ENCODE measurements at places on chromosomes 7 and 10. TPM values are rescaled to one million over a fixed set of nuclear protein-coding genes. Genes with fewer than 3 reads are reported as not detected.

GRCh38 chr7:112985377-112985987, 101.1 kb downstream of the GPR85 start:
- DNase-seq, result peak; percentile 77
- peaks cover 66% of the 10 kb centered on the region for H3K4me1 ChIP-seq
- H3K4me3 ChIP-seq, result peak overlapping the region; percentile 64

The ARHGEF5 gene
- total RNA-seq, result 2.4 TPM

- no peak overlapping the region for H3K27ac ChIP-seq
- H3K4me1 ChIP-seq, result no peaks in the 10 kb centered on the region
- DNase-seq, result peak; percentile 59
Measured at GRCh38 chr10:103745341-103746247, 109.8 kb downstream of the SH3PXD2A start.

GRCh38 chr10:32005050-32005449, 51.2 kb downstream of the KIF5B start:
- no peak overlapping the region for H3K4me3 ChIP-seq
- H3K27ac ChIP-seq, result no peak overlapping the region
- H3K36me3 ChIP-seq, result peaks cover 25% of the 10 kb centered on the region
- DNase-seq, result peak; percentile 60
- peaks cover 10% of the 10 kb centered on the region for H3K4me1 ChIP-seq
- no peaks in the 10 kb centered on the region for H3K27me3 ChIP-seq

The CCDC7 gene
- 19.1 TPM for total RNA-seq

The AQP1 gene
- total RNA-seq, result 0.54 TPM

The TAS2R39 gene
- total RNA-seq, result not detected

- H3K27me3 ChIP-seq, result no peaks in the 10 kb centered on the region
- DNase-seq, result peak; percentile 65
- no peaks in the 10 kb centered on the region for H3K36me3 ChIP-seq
- H3K4me1 ChIP-seq, result peaks cover 8% of the 10 kb centered on the region
Measured at GRCh38 chr10:43197834-43198681, 59.8 kb downstream of the CSGALNACT2 start.

DNA sequence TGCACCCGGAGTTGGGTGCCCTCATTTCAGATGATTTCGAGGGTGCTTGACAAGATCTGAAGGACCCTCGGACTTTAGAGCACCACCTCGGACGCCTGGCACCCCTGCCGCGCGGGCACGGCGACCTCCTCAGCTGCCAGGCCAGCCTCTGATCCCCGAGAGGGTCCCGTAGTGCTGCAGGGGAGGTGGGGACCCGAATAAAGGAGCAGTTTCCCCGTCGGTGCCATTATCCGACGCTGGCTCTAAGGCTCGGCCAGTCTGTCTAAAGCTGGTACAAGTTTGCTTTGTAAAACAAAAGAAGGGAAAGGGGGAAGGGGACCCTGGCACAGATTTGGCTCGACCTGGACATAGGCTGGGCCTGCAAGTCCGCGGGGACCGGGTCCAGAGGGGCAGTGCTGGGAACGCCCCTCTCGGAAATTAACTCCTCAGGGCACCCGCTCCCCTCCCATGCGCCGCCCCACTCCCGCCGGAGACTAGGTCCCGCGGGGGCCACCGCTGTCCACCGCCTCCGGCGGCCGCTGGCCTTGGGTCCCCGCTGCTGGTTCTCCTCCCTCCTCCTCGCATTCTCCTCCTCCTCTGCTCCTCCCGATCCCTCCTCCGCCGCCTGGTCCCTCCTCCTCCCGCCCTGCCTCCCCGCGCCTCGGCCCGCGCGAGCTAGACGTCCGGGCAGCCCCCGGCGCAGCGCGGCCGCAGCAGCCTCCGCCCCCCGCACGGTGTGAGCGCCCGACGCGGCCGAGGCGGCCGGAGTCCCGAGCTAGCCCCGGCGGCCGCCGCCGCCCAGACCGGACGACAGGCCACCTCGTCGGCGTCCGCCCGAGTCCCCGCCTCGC, at the start of gene EGFR:
Gene EGFR (plus strand): TSS at position 657 of the 830 bp plus-strand sequence. CDS start 261 bp downstream, outside the sequence.
- H3K27me3 ChIP-seq, result no peaks in the 10 kb centered on the region
- H3K36me3 ChIP-seq, result no peaks in the 10 kb centered on the region
- H3K4me1 ChIP-seq, result peaks cover 31% of the 10 kb centered on the region
- DNase-seq, result peak; percentile 89

- DNase-seq, result no peak
- no peaks in the 10 kb centered on the region for H3K27me3 ChIP-seq
- no peak overlapping the region for H3K4me3 ChIP-seq
- H3K4me1 ChIP-seq, result peaks cover 13% of the 10 kb centered on the region
- H3K36me3 ChIP-seq, result no peaks in the 10 kb centered on the region
Measured at GRCh38 chr7:26995666-26996065, 100.1 kb downstream of the HOXA1 start.

- DNase-seq, result no peak
- H3K4me3 ChIP-seq, result no peak overlapping the region
- no peaks in the 10 kb centered on the region for H3K36me3 ChIP-seq
- peaks cover 5% of the 10 kb centered on the region for H3K4me1 ChIP-seq
Measured at GRCh38 chr10:20993389-20993788, 96.3 kb upstream of the NEBL start.

- H3K27ac ChIP-seq, result 0 out of 2 replicates have a peak overlapping the region, but pooled peaks have one; percentile 12
- no peak overlapping the region for H3K4me3 ChIP-seq
- peak; percentile 67 for DNase-seq
- 0 out of 2 replicates have a peak, but pooled peaks cover 4% of the 10 kb centered on the region for H3K36me3 ChIP-seq
- H3K4me1 ChIP-seq, result peaks cover 10% of the 10 kb centered on the region
Measured at GRCh38 chr10:68166871-68167585, 57.7 kb downstream of the MYPN start.

DNA sequence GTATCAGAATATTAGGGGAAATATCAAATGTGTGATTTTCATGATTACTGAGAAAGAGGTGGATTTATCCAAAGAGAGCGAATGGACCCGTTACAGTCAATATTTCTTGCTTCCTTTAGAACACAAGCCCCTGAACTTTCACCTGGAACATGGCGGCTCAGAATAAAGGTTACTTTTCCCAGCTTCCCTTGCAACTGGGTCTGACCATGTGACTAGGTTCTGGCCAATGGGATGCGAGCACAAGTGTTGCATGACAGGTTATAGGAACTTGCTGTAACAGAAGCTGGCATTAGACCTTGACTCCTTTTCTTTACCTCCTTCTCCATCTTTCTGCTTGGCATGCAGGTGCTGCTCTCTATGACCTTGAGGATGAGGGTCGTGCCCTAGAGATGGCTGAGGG, 556.1 kb downstream of the TYW1 start:
- H3K4me1 ChIP-seq, result no peaks in the 10 kb centered on the region
- no peaks in the 10 kb centered on the region for H3K36me3 ChIP-seq
- H3K27me3 ChIP-seq, result no peaks in the 10 kb centered on the region
- DNase-seq, result no peak
- no peak overlapping the region for H3K4me3 ChIP-seq

The VAX1 gene
- total RNA-seq, result not detected

DNA sequence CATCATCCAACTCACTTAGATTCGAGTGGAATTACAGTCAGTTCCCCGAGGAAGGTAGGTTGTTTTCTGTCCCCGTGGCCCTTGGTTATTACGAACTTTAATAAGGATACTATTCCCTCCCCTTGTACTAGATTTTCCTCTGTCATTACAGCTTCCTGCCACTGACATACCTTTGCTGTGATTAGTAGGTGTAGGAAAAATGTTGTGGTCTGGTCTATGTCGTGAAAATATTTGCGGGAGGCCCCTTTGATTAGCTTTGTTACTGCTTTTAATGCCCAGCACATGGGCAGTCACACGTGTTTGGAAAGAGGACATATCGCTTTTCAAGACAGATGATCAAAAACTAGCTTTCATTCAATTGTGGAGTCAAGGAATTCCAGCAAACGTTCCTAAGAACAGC, 92.2 kb downstream of the GATA3 start:
- no peaks in the 10 kb centered on the region for H3K27me3 ChIP-seq
- DNase-seq, result no peak
- H3K4me1 ChIP-seq, result no peaks in the 10 kb centered on the region
- no peak overlapping the region for H3K4me3 ChIP-seq
- no peaks in the 10 kb centered on the region for H3K36me3 ChIP-seq
- no peak overlapping the region for H3K27ac ChIP-seq

DNA sequence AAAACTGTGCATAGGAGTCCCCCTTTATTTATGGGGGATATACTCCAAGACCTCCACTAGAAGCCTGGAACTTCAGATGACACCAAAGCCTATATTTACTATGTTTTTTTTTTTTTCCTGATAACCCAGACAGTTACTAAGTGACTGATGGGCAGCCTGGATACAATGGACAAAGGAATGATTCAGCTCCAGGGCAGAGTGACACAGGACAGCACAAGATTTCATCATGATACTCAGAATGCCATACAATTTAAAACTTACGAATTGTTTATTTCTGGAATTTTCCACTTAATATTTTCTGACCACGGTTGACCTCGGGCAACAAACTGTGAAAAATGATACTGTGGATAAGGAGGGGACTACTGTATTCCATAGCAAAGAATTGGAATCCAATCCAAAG, 843.6 kb downstream of the PCDH15 start:
- no peaks in the 10 kb centered on the region for H3K36me3 ChIP-seq
- H3K27ac ChIP-seq, result no peak overlapping the region
- no peaks in the 10 kb centered on the region for H3K4me1 ChIP-seq
- H3K27me3 ChIP-seq, result no peaks in the 10 kb centered on the region
- no peak for DNase-seq
- no peak overlapping the region for H3K4me3 ChIP-seq

DNA sequence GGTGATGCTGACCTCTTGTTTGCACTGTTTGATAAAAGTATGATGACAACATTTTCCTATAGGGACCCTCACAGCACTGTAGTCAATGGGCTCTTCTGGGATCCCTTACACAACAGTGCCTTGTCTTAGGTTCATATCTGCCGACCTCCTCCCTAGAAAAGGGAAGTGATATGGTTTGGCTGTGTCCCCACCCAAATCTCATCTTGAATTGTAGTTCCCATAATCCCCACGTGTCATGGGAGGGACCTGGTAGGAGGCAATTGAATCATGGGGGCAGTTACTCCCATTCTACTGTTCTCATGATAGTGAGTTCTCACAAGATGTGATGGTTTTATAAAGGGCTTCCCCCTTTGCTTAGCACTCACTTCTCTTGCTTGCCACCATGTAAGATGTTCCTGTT, 23.1 kb downstream of the ZC3HAV1 start:
- H3K4me3 ChIP-seq, result no peak overlapping the region
- H3K27ac ChIP-seq, result no peak overlapping the region
- no peaks in the 10 kb centered on the region for H3K27me3 ChIP-seq

DNA sequence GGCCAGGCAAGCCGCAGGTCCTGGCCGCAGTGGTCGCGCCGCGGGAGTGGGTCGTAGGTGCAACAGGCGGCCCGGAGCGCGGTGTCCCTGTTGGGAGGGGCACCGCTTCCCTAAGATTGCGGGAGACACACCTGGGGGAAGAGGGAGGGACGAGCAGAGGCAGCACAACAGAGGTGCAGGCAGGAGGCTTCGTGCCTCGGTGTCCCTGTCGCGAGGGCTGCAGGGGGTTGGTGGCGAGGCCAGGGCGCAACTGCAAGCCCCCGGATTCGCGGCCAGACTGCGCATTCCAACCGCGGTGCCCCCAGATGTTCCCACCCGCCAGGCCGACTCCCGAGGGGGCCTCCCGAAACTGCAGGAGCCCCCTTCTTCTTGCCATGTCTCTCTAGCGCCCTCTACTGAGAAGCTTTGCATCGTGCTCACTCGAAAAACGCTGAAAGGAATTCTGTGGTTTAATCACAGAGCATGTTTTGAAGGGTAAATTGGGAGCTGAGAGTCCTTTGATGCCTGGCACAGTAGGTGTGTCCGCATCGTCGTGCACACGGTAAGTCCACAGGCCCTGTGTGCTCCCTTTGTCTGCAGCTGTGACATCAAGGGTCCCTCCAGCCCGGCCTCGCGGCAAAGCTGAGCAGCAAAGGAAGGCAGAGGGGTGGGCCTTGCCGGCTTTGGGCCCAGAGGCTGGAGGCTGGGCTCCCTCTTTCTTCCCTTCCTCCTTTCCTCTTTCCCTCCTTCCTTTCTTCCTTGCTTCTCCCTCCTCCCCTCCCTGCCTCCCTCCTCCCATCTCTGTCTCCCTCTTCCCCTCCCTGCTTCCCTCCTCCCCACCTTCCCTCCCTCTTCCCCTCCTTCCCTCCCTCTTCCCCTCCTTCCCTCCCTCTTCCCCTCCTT, 6.2 kb upstream of the MBL2 start:
- H3K27me3 ChIP-seq, result 0 out of 2 replicates have a peak, but pooled peaks cover 8% of the 10 kb centered on the region
- H3K4me1 ChIP-seq, result no peaks in the 10 kb centered on the region
- H3K4me3 ChIP-seq, result no peak overlapping the region

The HSPA12A gene
- 4.8 TPM for total RNA-seq

- peaks cover 46% of the 10 kb centered on the region for H3K4me1 ChIP-seq
- H3K27me3 ChIP-seq, result no peaks in the 10 kb centered on the region
- DNase-seq, result no peak
- peaks cover 3% of the 10 kb centered on the region for H3K36me3 ChIP-seq
- peak overlapping the region; percentile 53 for H3K27ac ChIP-seq
Measured at GRCh38 chr7:130996205-130996832, 262.3 kb upstream of the KLF14 start.

DNA sequence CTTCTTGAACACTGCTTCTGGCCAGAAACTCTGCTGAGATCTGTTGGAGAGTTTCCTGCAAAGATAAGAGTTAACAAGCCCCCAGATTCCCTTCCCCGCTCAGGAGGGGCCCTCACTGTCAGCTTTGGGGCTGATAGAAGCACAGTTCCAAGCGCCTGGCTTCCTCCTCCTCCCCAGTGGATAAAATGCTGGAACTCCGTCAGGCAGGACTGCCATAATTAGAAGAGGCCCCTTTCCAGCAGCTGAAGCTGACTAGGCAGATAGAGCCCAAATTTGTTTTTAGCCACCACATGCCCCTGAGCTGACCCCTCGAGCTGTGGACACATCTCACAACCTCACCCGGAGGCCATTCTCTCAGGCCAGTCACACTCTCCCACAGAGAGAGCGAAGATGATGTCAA, 89.4 kb downstream of the TBXAS1 start:
- H3K27ac ChIP-seq, result no peak overlapping the region
- peaks cover 32% of the 10 kb centered on the region for H3K4me1 ChIP-seq
- no peak overlapping the region for H3K4me3 ChIP-seq
- H3K27me3 ChIP-seq, result no peaks in the 10 kb centered on the region
- DNase-seq, result no peak

The ACBD7 gene
- 0.13 TPM for total RNA-seq

- H3K4me3 ChIP-seq, result no peak overlapping the region
- no peak overlapping the region for H3K27ac ChIP-seq
- H3K36me3 ChIP-seq, result no peaks in the 10 kb centered on the region
- H3K27me3 ChIP-seq, result no peaks in the 10 kb centered on the region
- DNase-seq, result no peak
- no peaks in the 10 kb centered on the region for H3K4me1 ChIP-seq
Measured at GRCh38 chr10:2887391-2888070, 179.8 kb upstream of the PFKP start.
